H4 (cell line): ENCODE measurements at places on chromosomes 5 and 9. TPM values are rescaled to one million over a fixed set of nuclear protein-coding genes. Genes with fewer than 3 reads are reported as not detected.
A peak's percentile ranks its signal among the peaks of the same experiment; 100 is the strongest.

DNA sequence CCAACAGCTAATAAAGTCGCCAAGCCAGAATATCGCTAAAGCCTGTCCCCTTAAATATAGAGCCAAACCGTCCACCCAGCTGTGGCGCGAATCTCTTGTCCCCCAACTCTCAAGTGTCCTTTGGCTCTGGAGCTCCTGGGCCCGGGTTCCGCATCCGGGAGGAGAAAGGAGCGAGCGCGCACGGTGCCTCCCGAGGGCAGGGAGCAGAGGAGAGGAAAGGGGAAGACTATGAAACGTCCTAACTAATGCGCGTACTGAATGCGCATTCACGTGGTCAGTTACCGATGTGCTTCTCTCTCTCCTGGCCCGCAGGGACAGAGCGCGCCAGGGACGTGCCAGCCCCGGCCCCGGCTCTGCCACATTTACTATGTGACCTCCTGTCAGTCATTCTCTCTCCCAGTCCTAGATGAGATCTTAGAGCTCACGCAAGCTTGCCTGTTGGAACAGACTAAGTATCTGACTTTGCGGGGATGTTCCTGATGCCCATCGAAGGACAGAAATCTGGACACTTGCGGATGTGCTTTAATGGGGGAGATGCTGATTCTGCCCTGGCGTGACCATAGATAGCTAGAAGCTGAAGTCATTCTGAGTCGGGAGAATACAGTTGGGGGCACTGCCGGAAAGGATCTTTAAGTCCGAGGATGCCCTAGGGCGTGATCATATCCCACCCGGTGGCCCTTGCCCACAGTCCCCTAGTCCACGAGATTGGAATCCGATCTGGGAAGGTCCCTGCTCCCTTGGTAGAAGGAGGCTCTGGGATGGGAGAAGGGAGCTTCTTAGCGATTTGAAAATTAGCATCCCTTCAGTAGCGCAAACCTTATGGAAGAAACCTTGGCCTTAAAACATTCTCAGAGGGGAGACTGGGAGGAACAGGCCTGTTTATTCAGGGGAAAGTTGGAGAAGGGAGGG lies 5.7 kb upstream of the EBF1 start:
- DNase-seq, result no peak

DNA sequence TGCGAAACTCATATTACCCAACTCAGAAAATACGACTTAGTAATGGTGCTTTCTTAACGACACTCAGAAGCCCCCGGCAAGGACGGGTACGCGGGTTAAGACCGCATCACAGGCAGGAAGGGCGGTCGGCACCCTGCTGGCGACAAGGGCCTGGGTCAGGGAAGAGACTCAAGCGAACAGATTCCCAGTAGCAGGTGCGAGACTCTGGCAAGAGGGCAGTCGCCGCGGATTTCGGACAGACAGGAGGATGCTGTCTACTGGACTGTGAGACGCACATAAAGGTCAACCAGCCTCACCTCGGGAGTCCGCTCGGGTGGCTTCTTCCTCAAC lies 398 bp downstream of the RAPGEF6 start:
- DNase-seq, result peak; percentile 56

DNA sequence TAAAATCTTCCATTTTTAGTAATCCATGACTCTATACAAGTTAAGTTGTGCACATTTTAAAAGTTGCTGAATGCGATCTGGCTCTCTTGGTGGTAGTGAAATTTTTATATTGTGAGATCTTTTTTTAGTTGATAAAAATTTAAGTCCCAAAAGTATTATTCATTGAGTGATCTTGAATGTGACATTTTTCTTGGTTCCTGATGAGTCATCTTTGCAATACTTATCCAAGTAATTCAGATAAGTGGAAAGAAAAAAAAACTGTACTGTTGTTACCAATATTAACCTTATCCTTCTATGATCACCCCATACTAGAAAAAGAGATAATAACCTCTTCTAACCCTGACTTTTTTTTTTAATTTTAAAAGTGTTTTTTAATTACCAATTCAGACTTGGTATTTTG lies 601.3 kb downstream of the PSAT1 start:
- DNase-seq, result no peak

- DNase-seq, result no peak
Measured at GRCh38 chr9:16213781-16214515, 656.5 kb downstream of the BNC2 start.

- DNase-seq, result no peak
Measured at GRCh38 chr5:145775411-145775810, 59.7 kb downstream of the PRELID2 start.

GRCh38 chr5:135106610-135107471 lies 72.8 kb upstream of the PITX1 start:
- DNase-seq, result no peak

- no peak for DNase-seq
Measured at GRCh38 chr5:11958321-11958720, 54.1 kb upstream of the CTNND2 start.

GRCh38 chr9:123120953-123121352 lies 87.5 kb downstream of the GPR21 start:
- DNase-seq, result no peak

DNA sequence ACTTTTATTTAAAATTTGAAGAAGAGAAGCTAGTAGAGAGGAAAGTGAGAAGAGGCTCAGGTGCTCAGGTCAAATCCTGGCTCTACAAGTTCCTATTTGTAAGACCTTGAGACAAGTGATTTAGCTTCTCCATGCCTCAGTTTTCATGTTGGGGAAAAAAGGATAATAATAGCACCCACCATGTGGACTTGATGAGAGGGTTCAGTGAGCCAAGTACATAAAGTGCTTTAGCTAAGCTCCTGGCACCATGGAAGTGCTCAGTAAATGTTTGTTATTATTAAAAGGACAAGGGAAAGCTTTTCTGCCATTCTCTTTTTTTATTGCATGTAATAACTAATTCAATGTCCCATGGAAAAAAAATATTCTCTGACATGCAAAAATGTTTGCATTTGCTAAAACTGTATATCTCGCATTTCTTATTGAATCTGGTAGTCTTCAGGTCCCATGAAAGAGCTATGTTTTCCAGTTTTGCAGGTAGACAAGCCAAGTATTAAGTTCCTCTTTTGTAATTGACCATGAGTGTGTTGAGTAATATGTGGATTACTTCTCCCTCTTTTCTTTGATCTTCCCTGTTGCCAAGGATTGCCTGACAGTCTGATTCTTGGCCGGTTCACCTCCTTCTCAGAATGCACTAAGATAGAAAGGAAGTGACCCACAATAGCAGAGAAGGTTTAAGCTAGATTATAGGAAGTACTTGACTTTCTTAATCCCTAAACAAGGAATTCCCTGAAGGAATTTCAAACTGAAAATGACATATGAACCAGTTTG lies 45.6 kb upstream of the TRIM32 start:
- no peak for DNase-seq

DNA sequence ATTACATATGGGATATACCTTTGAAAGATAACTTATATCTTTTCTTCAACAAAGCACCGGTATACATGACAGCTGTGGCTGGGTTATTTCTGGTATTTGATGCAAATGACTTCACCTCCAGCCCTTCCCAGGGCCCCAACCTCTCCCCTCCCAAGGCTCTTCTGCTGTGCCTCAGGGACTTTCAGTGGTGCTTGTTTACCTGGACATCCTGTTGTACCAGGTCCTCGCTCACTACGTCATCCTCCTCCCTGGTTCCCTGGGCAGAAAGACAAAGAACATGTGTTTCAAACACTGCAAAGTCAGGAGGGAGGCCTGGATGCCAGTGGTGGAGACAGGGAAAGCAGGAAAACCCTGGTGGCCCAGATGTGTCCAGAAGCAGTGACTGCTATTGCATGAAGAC lies 23.4 kb downstream of the ANXA6 start:
- no peak for DNase-seq

DNA sequence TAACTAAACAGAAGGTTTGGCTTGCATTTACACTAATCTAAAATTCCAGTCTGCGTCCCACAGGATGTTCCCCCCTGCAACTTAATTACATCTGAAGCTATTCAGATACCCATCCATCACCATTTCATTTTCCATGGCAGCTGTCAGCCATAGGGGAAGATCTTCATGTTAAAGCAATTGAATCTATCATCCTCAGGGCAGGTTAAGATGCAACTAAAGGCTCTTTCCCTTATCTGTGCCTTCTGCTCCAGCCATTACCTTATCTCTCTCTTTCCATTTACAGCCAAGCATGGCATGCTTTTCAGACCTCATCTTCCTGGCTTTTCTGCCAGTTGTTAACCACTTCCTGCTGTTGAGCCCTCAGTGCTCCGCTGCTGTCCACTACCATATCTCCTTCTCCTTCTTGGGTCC lies 15.8 kb upstream of the HACD4 start:
- no peak for DNase-seq

- no peak for DNase-seq
Measured at GRCh38 chr5:149389552-149390495, 10.7 kb upstream of the IL17B start.

DNA sequence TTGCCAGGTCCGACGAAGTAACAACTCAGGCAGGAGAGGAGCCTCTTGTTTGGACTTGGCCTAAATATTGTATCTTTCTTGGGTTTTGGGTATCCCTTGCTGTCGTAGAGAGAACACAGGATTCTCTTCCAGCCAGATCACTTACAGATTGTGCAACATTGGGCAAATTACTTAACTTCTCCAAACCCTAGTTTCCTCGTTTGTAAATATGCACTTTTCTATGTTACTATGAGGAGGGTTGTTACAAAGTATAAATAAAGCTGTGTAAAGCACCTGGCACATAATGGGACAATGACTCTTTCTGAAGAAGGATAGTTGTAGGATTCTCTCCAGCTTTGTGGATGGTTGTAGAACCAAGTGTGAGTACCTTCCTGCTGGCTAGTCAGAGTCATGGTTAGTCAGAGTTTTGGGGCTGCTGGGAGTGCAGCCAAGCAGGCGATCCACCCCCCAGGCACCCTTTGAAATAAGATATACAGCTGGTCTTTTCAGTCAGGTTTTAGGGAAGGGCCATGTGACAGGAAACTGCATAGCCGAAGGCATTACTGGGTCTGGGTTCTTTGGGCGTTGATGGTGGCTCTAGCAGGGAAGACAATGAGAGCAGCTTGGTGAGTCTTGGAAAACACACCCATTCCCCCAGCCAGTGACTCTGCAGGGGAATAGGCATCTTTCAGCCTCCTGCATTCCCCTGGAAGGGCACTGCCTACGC lies 49.9 kb upstream of the GDNF start:
- peak; percentile 84 for DNase-seq

- DNase-seq, result no peak
Measured at GRCh38 chr9:80501635-80502034, 929.9 kb downstream of the TLE4 start.

DNA sequence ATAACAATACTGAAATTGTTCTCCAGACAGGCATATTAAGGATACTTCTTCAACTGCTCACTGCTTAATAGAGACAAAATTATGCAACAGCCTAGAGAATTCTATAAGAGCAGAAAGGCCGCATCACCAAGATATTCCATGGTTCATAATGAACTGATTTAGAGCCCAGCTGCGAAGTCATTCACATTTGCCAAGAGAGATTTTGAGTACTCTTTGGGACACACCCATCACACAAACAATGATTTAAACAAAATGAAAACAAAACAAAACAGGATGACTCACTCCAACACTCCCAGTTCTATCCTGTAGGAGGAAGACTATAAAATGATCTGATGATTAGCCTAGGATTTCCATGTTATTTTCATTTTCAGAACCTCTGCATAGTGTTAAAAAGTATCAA lies 145.7 kb upstream of the GNA14 start:
- DNase-seq, result peak; percentile 56

DNA sequence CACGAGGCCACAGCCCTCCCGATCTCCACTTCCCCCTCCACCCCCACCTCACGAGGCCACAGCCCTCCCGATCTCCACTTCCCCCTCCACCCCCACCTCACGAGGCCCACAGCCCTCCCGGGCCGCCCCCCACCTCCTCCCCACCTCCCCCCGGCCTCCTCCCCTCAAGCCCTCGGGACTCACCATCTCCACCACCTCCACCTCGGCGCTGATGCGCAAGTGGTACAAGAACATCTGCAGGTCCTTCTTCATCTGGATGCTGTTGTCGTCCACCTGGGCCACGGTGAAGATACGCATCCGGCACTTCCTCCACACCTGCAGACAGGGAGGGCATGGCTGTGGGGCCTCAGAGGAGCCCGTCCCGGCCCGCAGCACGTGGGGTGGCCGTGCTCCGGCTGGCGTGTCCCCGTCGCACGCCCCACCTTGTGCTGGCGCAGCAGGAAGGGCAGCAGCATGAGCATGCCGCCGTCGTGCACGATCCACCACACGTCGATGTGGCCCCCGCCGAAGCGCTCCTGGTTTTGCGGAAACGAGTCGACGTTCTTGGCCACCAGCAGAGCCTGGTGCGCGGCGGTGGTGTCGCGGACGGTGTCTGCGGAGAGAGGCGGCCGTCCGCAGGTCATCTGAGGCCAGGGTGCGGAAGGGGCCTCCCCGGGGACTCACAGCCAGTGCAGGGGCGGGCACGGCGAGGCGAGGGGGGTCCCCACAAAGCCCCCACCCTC lies 48.0 kb downstream of the SLC12A7 start:
- DNase-seq, result no peak

DNA sequence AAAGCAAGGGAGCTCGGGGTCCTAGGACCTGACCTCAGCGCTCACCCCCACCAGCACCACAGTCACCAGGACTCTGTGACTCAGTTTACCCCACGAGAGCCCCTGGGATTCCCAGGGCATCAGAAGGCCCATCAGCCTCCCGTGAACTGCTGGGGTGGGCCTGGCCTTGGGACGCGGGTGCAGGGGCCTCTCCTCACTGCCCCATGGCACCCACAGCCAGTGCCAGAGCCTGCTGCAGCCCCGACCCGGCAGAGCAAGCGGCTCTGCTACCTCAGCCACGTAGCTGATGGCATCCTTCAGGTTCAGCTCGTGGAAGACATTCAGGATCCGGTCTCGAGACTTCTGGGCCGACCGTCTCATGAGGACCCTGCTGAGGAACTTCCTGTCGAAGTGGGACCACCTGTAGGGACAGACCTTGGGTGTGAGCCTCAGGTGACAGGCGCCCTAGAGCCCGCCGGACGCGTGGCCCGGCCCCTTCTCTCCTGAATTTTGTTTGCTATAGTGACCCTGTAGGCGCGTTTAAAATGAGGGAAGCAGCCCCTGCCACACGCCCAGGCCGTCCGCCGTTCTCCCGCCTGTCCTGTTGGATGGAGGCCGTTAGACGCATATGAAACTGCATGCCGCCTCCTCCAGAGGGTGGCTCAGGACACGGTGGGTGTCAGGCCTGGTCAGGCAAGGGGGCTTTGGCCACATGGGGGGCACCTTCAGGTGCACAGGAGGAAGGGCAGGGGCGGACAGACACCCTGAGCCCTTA lies 36.8 kb downstream of the EXOC3 start:
- no peak for DNase-seq

- peak; percentile 70 for DNase-seq
Measured at GRCh38 chr5:113606298-113607134, 93.0 kb downstream of the YTHDC2 start.

The ADAMTS16 gene
- total RNA-seq, result 1.3 and 1.7 TPM in 2 replicates

The NR2F1 gene
- 6.5 and 10.3 TPM in 2 replicates for total RNA-seq

The MCC gene
- 7.9 and 8.8 TPM in 2 replicates for total RNA-seq

The WNK2 gene
- 0.02 TPM in 1 of 2 replicates, not detected in the other for total RNA-seq

The PCDHA12 gene
- 0.21 and 0.60 TPM in 2 replicates for total RNA-seq

The HNRNPA0 gene
- 9.2 and 10.7 TPM in 2 replicates for total RNA-seq

The PRDM9 gene
- 0.02 TPM in 1 of 2 replicates, not detected in the other for total RNA-seq

The PCDHB4 gene
- total RNA-seq, result 0.21 TPM in 1 of 2 replicates, not detected in the other
